ENCODE measurements at places on chromosomes 1 and 21.
A peak's percentile ranks its signal among the peaks of the same experiment; 100 is the strongest.

- peak; percentile 83 for DNase-seq
Measured at GRCh38 chr1:91697861-91698260, 188.1 kb downstream of the TGFBR3 start.

DNA sequence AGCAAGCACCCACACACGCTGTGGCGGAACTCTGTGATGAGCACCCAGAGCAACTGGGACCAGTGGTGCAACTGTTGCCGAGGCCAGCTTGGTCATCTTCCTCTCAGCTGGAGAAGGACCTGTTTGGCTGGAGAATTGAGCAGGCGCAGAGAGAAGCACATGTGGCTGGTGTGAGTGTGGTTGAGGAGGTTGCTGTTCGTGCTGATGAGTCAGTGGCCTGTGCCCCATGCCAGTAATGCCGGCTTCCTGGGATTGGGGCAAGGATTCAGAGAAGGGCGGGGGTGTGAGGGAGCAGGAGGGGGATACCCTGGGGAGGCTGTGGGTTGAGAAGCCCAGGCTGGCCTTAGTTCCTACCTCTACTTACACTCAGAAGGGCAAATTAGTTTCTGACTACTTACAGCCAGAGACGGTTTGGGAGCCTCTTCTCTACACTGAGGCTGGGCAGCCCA is 57.5 kb upstream of the EPS8L3 start:
- DNase-seq = peak; percentile 79

GRCh38 chr1:202058001-202058908 is 47.9 kb downstream of the ELF3 start:
- DNase-seq = peak; percentile 19

DNA sequence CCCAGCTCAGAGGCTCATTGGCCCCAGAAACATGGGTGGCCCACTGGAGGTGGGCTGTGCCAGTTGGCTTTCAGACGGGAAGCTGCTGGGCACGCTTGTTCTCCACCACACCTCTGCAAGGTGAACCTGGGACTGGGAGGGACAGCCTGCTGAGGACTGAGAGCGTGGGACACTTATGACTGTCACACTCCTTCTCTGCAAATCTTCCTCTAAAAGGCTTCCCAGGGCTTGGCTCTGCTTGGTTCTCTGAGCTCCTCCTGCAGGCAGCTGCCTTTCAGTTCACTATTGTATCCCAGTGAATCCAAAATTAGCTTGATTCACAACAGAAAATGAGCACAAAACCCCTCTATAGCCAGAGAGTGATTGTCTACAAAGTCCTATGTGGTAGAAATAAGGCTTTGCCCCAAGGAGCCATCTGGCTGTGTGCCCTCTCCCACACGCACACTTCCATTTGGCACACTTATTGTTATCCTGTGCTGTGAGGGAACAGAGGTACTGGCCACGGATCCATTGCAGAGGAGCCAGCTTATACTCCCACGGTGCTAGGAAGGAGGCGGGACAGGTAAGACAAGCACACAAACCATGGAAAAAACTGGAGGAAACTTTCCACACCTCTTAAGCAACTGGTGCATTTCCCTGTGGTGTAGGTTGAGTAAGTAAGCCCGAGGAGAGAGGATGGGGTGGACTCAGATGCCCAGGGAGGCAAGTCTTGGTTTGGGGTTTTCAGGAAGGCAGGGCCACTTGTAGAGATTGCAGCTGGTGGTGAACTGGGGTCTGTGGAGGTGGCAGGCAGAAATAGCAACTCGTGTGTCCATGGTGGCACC is 18.9 kb upstream of the BTG2 start:
- no peak for DNase-seq

DNA sequence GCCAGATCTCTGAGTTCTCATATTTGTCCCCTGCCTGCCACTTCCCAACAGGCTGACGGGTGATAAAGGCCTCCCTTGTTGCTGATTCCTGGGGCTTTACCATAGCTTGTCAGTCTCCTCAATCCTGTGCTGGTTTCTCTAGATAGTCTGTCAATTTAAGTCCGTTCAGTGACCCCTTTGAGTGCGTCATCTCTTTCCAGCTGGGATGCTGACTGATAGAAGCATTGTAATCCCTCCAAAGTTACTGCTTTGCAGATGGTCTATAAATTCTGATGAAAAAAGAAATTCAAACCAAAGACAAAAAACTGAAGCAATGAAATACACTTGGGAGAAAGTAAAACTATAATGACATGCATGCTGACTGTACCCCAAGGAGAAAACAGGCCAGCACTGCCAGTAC is 28.3 kb downstream of the RHOU start:
- no peak for DNase-seq

GRCh38 chr1:246526915-246527314 is 19.8 kb upstream of the SMYD3 start:
- DNase-seq = no peak

DNA sequence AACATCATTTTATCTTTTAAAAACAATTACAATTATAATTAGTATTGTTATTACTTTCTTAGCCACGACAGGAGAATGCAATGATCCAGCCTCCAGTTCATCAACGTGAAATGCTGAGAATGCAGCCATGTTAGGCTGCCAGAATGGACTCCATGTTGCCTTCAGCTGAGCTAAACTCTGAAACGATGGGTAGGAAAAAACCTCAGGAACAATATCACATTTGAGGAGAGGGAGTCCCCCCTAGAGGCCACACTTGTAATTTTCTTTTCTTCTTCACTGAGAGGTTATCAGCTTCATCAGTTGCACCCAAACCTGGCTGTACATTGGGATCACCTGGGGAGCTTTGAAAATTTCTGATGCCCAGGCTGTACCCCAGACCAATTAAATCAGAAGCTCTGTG is 34.6 kb upstream of the DNAH14 start:
- peak; percentile 34 for DNase-seq

- peak; percentile 66 for DNase-seq
Measured at GRCh38 chr1:33161061-33161681, 20.7 kb downstream of the TRIM62 start.

DNA sequence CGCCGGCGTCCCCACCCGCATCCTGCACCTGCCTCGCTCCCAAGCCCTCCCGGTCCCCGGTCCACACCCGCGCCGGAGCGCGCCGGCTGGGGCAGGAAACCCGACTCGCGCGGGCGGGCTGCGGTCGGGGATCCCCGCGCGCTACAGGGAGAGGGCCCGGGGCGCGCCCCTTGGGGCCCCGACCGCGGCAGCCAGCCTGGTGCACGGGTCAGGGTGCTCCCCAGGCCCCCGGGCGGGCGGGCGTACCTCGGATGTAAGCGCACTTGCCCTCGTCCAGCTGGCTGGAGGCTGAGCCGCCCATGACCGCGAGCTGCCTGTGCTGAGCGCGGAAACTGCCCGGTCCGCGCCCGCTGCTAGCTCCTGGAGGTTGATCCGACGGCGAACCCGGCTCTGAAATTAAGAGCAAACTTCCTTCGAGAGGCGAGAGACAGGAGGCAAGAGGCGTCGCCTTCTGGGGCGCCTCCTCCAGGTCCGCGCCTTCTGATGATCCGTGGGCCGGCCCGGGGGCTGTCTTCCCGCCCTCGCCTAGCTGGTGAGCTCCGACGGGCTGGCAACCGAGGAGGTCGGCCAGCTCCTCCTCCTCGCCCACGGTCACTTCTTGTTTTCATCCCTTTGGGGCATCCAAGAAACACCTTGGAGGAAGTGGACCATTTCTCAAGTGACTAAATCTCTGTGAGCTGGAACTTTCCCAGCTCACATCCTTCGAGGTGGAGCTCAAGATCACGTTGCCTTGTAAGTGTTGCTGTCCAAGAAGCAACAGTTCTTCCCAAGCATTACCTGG is at the start of gene NIBAN1:
TSS of gene NIBAN1 (minus strand) at position 453 of the 781 bp plus-strand sequence. CDS start at position 301, 152 bp downstream.
- peak; percentile 72 for DNase-seq

- DNase-seq = peak; percentile 88
Measured at GRCh38 chr1:115496904-115497527, 144.8 kb upstream of the VANGL1 start.

GRCh38 chr21:34613679-34614627 is 960 bp downstream of the RCAN1 start:
- DNase-seq = peak; percentile 30

GRCh38 chr21:36047139-36047538 is 13.2 kb downstream of the SETD4 start:
- DNase-seq = no peak

DNA sequence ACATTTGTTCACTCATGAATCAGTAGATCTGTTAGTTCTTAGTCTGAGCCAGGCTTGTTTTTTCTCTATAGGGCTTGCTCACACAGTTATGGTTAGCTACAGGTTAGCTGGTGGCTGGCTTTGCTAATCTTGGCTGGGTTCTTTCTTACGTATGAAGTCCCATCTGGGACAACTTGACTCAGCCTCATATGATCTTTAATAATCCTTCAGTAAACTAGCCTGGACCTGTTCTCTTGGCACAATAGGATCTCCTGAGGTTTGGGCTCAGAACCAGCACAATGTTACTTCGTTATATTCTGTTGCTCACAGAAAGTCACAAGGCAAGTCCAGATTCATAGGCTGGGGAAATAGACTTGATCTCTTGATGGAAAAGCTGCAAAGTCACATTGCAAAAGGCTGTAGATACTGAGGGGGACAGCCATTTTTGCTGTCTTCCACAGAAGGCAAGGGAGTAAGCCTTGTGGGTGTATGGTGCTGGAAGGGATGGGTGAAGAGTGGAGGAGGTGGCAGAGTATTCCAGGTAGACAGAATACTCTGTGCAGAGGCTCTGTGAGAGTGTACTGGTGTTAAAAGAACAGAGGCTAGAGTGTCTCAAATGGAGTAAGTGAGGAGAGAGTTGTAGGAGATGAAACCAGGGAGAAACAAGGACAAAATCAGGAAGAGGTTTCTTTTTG is 24.4 kb downstream of the EFCAB7 start:
- DNase-seq = peak; percentile 44

DNA sequence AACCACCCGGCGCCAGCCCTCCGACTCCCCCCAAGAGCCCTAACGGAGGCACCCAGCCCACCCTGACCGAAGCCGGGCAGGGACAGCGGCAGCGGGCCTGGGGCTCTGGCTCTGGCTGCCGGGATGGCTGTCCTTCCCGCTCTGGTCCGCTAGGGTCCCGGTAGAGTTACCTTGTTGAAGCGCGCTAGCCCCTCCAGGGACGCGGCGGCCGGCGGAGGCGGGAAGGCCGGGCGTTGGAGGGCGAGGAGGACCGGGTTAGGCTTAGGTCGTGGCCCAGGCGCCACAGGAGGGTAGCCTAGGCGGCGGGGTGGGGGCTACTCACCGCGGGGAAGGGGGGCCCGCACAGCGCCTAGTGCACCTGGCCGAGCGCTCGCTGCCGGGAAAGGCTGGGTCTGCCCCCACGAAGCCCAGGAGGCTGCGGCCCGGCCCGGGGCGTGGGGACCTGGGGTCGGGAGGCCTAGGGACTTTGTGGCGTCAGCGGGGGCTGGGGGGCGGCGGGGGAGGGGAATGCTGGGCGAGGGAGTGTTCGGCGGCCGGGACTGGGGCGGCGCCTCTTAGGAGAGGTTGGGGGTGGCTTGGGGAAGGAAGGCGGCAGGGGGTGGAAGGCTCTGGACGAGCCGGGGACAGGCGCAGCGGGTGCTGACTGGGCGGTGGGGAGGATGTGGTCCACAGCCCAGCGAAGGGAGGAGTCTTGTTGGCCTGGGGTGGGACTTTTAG is at the start of gene TRIM17:
TSS of gene TRIM17 (minus strand) at position 645 of the 717 bp plus-strand sequence. CDS start 1,789 bp downstream, outside the sequence.
- DNase-seq = peak; percentile 30

DNA sequence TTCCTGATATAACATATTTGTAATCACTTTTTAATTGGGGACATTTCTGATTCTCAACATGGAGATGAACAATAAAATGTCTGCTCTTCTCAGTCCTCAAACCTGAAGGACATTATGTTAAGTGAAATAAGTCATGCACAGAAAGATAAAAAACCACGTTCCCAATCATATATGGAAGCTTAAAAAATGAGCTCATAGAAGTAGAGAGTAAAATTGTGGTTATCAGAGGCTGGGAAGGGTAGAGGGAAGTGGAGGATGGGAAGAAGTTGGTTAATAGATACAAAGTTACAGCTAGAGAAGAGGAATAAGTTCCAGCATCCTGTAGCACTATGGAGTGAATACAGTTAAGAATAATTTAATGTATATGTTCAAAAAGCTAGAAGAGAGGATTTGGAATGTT is 1.5 kb upstream of the CD48 start:
- DNase-seq = no peak

- peak; percentile 93 for DNase-seq
Measured at GRCh38 chr1:70509996-70510876, 99.2 kb downstream of the CTH start.

DNA sequence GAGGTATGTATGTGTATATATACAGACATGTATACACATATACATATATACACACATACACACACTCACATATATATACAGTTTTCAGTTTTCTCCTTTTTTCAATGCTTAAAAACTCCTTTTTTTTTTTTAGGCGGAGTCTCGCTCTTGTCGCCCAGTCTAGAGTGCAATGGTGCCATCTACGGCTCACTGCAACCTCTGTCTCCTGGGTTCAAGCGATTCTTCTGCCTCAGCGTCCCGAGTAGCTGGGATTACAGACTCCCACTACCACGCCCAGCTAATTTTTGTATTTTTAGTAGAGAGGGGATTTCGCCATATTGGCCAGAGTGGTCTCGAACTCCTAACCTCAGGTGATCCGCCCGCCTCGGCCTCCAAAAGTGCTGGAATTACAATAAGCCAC is 27.0 kb downstream of the STYXL2 start:
- DNase-seq = no peak

GRCh38 chr1:154970631-154971340 is at the start of gene SHC1:
Gene SHC1 (minus strand): TSS chr1:154970747. CDS start chr1:154970526, 221 bp downstream.
- DNase-seq = peak; percentile 97

DNA sequence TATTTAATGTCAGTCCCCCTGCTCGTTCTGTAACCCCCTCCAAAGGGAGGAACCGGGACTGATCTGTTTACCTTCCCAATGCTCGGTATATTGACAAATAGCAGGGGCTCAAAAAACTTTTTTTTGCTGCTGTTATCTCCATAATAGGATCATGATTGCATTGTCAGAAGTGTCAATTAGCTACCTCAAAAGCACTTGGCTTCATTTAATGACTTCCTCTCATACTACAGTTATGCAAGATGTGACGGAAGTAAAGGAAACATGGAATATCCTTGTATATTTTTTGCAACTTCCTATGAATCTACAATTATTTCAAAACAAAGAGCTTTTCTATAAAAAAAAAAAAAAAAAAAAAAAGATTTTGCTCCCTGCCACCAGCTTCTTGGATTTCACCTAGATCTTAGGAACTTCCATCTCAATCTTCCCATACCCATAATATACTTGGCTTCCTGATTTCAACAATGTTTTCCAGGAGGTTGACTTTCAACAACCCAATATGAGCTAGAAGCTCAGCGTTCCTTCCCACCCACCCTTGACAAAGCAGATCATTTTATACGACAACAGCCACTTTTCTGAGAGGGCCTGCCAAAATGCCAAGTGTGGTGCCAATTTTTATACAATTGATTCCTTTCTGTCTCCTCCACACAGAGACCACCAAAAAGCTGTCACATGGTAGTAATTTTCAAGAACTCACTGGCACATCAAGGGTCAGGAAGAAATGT is 71.7 kb downstream of the SETD4 start:
- no peak for DNase-seq

DNA sequence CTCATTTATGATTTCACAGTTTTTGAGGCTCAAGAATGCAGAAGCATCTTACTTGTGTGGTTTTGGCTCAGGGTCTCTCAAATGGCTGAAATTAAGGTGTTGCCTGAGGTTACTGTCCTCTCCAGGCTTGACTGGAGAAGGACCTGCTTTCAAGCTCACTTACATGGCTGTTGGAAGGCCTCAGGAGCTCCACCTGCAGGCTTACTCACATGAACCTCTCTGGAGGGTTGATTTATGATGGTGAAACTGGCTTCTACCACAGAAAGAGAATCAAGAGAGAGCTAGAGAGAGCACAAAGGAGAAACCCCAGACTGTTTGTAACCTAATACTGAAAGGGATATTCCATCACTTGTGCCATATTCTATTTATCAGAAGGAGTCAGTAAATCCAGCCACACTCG is 6.2 kb upstream of the KCNK2 start:
- peak; percentile 49 for DNase-seq

Data from fibroblast of skin of right biceps (primary cell).